ENCODE measurements at places on chromosomes 1 and 21.

- DNase-seq = no peak
These were observed 11.0 kb downstream of the OR2M5 start for GRCh38 chr1:248155927-248156326.

DNA sequence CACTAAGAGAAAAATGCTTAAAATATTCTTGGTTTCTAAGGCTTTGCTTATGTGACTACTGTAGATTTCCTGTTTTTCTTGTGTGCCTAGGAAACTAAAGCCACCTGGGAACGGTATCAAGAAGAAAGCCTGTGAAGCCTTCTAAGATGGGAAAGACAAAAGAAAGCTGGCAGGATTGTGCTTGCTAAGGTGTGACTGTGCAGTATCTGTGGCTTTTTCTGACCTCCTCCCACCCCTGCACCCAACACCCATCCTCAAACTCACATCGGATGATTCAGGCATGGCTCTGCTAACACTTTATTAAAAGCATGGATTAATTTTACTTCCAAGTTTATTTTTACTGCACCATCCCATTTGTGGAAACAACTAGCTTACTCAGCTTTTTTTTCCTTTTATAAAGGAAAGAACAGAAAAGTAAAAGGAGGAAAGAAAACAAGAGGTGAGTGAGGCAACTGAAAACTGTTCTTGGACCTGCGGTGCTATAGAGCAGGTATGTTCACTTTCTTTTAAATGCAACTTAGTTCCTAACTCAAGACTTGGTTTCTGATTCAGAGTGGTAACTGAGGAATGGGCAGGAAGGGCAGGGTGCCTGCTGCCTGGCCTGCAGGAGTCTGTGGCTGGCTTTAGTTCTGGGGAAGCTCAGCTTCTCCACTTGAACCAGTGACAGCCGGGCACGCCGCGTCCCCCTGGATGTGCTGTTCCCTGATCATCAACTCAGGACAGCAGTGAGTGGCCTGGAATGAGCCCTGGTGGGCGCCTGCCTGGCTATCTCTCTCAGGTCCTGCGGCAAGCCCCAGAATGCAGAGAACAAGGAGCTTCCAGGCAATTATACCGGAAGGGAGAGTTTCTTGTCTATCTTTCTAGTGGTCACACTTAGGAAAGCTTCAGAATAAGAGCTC lies at the start of gene GBP6:
Gene GBP6 (plus strand): TSS at position 422 of the 899 bp plus-strand sequence. CDS start 4,493 bp downstream, outside the sequence.
- DNase-seq = no peak

DNA sequence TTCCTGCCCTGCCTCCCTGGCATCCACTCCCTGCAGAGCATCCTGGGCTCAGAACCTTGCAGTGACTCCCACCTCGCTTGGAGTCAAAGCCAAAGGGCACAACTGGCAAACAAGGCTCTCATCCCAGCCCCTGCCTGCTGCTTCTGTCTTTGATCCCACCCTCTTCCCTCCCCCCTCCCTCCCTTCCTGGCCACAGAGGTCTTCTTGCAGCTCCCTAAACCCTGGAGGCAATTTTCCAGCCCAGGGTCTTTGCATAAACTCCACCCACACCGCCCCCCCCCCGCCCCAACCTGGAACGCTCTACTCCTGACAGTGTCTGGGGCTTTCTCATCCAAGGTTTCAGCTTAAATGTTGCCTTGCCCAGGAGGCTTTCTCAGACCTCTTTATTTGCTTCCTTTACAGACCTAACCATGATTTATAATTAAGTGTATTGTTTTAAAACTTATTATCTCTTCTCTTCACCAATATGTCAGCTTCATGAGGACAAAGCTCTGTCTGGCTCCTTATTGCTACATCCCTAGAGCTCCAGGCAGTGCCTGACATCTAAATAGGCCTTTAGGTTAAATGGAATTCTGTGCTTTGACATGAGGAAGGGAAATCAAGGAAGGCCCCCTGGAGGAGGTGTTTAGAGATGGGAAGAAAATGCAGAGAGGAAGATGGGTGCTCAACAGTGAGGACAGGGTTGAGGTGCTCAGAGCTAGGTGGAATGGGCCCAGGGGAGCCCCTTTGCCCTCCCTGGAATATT lies 37.7 kb upstream of the PADI1 start:
- DNase-seq = no peak

GRCh38 chr1:193479187-193479586 lies 292.8 kb upstream of the B3GALT2 start:
- DNase-seq = no peak

- no peak for DNase-seq
These were observed 158.3 kb upstream of the GALNT2 start for GRCh38 chr1:229908689-229909088.

- no peak for DNase-seq
These were observed 60.8 kb downstream of the BCAR3 start for GRCh38 chr1:93620841-93621210.

DNA sequence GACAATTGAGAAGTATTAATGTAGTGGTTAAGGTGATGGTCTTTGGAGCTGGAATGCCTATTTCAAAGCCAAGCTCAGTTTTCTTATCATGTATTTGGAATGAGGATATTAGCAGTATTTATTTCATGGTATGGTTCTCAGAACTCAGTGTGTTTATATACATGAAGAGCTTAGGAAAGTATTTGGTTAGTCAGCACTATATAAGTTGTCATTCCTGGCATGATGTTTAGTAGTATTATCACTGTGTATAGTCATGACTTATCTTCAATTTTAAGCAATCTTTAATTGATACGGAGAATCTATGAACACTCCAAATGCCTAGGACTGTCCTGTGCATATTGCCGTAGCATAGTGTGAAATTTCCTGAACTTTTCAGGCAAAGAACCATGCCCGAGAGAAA lies 501.9 kb upstream of the USP24 start:
- no peak for DNase-seq

GRCh38 chr1:179938752-179939151 lies 15.9 kb upstream of the CEP350 start:
- DNase-seq = no peak

DNA sequence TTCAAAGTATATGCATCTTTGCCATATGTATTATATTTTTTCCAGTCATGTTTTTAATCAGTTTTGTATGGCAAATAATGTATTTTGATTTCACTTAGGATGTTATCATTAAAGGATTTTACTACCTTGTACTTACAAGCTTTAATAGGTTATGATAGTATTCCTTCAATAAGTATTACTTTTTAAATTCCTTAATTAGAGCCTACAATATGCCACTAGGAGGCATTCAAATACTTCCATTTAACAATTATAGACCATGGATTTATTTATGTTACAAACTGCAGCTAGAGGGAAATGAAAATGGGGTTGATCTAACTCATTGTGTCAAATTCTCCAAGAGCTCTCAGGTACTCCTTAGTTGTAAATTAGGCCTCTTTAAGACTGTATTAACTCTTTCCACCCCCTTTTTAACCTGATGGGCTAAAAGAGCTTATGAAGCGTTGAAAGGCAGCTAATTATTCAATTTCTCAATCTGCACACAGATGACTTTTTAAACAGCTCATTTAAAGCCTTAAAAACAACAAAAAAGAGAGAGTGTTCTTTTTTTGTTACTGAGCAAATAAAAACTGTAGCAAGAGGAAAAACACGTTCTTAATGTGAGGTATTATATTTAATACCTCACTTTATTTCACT lies 156.2 kb downstream of the DENND1B start:
- no peak for DNase-seq

DNA sequence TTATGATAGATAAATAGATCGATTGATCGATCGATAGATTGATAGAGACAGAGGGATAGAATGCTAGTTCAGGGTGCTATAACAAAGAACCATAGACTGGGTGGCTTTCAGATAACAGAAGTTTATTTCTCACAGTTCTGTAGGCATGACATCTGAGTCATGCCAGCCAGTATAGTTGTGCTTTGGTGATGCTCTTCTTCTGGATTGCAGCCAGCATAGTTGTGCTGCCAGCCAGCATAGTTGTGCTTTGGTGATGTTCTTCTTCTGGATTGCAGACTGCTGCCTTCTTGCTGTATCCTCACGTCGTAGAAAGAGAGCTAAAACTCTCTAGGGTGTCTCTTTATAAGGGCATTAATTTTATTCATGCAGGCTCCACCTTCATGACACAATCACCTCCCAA lies 860.8 kb downstream of the BRINP3 start:
- DNase-seq = no peak

DNA sequence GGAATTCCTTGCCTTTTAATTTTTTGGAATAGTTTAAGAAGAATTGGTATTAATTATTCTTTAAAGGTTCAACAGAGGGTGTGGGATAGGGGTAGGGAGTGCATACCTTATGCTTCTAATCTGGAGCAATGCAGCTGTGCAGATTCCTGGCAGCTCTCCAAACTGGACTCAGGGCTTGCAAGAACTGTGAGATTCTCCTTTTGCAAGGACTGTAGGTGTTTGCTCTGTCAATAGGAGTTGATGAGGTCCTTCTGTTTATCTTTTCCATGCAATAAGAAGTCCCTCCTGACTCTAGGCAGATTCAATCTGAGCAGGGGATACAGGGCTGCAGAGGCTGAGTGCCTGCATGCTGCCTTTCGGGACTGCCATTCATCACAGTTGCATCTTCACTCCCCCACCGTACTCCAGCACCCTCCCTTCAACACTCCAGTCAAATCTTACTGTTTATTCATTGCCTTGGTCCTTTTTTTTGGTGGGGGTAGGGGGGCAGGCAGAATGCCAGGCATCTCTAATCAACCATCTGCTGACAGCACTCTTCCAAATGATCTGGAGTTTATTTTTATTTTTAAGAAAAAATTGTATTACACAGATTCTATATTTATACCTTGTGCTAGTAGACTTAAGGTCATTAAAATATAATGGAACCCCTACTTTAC lies 122.3 kb downstream of the DISC1 start:
- DNase-seq = peak; percentile 26

- DNase-seq = no peak
These were observed 187.0 kb upstream of the ESRRG start for GRCh38 chr1:216910081-216910840.

DNA sequence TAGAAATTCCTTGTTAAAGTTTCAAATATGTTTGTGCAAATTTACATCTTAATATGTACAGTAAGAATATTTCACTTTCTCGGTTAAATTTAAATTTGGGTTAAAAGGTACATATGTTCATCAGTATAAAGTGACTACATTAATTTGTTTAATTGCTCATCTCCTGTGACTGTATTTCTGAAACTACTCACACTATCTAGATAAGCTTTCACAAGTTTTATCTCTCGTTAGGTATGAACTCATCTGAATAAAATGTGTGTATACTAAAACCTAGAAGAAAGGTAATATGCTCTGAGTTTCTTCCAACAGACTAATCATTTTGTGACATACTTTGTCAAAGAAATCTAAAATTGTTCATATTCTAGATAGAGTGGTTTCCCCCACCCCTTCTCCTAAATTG lies 150.7 kb downstream of the PATJ start:
- no peak for DNase-seq

- no peak for DNase-seq
These were observed 98.8 kb downstream of the SDCCAG8 start for GRCh38 chr1:243354511-243355153.

DNA sequence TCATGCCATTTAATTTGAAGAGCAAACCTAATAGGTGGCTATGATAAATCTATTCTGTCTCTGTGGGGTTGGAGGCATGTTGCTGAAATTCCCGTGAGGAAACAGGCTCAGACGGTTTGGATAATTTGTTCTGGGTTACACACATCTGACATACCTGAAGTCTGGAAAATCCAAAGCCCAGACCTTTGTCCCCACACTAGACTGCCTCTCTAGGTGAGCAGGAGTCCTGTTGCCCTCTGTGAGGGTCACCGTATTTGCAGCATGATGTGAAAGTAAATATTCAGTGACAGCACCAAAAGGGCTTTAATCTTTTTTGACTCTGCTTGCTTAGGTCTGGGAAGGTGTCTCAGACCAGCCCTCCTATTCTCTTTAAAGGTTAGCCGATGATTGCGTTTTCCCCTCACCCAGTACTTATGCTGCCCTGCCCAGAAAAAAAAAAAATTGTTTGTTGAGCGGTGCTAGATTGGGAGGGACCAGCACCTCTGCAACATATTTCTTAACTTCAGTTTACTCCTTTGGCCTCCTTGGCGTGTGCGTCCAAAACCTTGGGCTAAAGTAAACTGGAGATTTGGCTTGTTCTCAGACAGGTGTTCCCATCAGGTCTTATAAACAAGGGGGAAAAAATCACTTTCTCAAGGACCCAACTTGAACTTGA lies 67.0 kb downstream of the CACHD1 start:
- DNase-seq = no peak

DNA sequence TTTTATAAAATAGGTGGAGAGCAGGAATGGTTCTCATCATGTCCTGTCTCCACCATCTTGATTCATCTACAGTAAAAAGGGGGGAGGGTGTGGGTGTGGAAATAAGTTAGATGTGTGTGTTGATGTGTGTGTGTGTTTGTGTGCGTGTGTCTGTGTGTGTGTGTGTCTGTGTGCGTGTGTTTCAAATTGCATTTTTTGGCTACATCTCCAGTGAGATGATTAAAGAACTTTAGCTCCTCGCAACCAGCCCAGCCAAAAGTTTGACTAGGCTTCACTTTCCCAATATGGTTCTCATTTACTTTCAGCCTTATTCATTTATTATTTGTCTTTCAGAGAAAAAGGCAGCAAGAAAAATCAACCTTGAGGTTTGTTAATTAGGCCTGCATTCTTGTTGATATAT lies 14.7 kb upstream of the HAO2 start:
- DNase-seq = no peak

DNA sequence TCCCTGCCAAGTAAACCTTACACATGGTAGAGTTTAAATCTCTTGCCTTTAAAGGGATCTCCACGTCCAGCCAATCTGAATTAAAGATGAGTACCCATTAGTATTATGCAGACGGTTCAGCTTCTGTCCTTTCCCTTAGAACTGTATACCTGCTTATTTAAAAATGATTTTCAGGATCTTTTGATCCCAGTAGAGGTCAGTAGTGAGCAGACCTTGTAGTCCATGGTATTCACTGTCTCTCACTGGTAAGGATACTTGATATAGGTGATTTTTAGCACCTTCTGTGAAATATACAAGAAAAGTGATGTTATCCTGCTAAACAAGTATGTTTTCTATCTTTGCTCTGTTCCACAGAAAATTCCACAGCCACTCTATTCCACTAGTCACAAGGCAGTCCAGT lies 1211.6 kb upstream of the ADGRL4 start:
- DNase-seq = no peak

- no peak for DNase-seq
These were observed 83.9 kb downstream of the ST6GALNAC5 start for GRCh38 chr1:76951153-76951552.

DNA sequence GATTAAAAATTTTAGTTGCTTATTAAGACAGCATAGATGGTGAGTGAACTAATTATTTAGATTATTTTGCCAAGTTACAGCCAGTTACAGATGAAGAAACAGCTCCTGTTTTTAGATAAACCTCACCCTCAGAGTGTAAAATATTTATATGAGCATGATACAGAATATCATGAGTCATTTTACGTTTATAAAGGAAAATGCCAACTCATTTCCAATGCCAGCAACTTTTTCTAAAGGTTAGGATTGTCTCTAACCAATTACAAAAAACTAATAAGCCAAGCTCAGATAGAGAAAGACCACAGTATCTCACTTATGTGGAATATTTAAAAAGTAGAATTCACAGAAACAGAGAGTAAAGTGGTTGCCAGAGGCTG lies 590.1 kb downstream of the LTN1 start:
- no peak for DNase-seq
